Stimulated activated CD4-positive, alpha-beta T cell treated with anti-CD3 and anti-CD28 coated beads, Interleukin-4, amount 100 ng/mL, for 48 hours (primary cell): ENCODE measurements at places on chromosomes 5 and 9.

GRCh38 chr9:138014563-138014945 lies 137.0 kb downstream of the CACNA1B start:
- no peak for DNase-seq

DNA sequence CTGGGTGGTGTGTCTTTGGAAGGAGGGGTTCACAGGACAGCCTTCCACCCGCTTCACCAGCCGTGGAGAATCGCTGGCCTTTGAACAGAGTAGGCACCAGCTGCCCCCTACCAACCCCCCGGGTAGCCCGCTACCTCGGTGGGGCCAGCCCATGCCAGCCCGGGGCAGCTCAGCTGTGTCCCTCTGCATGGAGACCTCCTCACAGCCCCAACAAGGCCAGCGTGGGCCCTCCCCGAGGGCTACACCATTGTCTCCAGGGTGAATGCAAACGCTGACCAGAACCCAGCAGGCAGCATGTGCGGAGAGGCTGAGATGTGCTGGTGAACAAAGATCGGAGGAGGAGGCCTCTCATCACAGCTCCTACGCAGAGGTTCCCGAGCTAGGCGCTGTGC lies 51.9 kb downstream of the LMX1B start:
- no peak for DNase-seq

- DNase-seq = no peak
Measured at GRCh38 chr5:126852841-126853271, 75.9 kb downstream of the LMNB1 start.

GRCh38 chr5:128212191-128212806 lies 128.7 kb downstream of the SLC12A2 start:
- no peak for DNase-seq

GRCh38 chr9:123282362-123283047 lies 14.1 kb upstream of the STRBP start:
- no peak for DNase-seq

DNA sequence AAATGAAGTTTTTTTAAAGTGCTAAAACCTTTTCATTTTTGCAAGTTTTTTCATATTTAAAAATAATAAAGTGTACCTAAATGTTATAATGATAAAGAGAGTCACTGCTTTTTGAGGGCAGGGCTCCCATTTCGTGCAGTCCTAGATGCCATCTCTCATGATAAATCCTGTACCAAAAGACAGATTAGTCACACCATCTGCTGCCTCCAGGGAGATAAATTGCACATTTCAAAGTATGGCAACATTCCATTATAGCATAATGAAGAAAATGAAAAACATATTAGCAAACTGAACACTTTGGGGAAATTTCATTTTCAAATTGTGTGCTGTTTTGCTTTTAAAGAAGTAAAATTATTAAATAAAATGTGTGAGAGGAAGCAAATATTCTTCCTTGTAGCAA lies 257.2 kb downstream of the KIAA0825 start:
- no peak for DNase-seq

- DNase-seq = no peak
Measured at GRCh38 chr5:160197341-160198144, 31.8 kb upstream of the FABP6 start.

GRCh38 chr5:73564675-73565074 lies 764 bp downstream of the ANKRA2 start:
- DNase-seq = no peak

- DNase-seq = peak; percentile 24
Measured at GRCh38 chr9:70411121-70411929, 3.1 kb downstream of the KLF9 start.

DNA sequence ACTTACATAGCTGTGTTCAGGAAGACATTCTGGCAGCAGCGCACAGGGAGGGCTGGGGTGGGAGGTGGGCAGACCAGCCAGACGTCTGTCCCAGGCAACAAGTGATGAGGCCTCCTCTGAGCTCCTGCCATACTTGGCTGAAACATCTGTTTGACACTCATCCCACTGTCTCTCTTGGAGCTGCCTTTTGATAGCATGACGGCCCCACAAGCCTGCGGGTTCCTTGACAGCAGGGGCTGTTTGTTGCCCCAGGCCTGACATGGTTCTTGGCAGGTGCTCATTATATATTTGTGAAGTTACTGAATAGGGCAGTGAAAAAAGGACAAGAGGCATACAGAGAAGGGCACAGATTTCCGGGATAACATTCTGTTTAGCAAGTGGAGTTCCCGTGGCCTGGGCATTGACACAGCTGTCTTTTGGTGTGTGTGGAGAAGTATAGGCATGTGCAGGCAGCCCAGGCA lies 22.2 kb upstream of the B4GALT1 start:
- DNase-seq = no peak

GRCh38 chr5:66356011-66356565 lies 212.0 kb downstream of the SREK1 start:
- DNase-seq = no peak

- DNase-seq = no peak
Measured at GRCh38 chr9:135516132-135516860, 4.9 kb upstream of the LCN1 start.

DNA sequence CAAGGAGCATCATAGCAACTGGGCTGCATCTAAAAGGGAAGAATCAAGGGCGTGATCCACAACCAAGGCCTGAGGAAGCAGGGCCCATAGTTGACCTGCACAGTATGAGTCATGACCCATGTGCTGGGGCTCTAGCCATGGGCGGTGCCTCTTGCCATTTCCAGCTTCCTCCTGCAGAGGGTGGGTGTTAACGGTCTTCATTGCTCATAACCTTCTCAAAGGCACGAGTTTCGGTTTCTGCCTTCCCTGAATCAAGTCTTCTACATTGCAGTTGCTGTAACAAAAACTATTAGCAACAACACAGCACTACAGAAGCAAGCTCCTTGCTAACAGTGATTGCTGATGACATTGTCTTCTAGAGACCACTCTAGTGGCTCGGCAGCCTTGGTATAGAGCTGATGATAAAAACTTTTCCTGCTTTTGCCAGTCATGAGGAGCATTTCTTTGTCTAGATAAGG lies 66.9 kb downstream of the CTSL start:
- peak; percentile 41 for DNase-seq

GRCh38 chr5:95883185-95884016 lies 60.9 kb upstream of the GLRX start:
- DNase-seq = no peak

- no peak for DNase-seq
Measured at GRCh38 chr5:67677422-67677970, 480.9 kb upstream of the CD180 start.

DNA sequence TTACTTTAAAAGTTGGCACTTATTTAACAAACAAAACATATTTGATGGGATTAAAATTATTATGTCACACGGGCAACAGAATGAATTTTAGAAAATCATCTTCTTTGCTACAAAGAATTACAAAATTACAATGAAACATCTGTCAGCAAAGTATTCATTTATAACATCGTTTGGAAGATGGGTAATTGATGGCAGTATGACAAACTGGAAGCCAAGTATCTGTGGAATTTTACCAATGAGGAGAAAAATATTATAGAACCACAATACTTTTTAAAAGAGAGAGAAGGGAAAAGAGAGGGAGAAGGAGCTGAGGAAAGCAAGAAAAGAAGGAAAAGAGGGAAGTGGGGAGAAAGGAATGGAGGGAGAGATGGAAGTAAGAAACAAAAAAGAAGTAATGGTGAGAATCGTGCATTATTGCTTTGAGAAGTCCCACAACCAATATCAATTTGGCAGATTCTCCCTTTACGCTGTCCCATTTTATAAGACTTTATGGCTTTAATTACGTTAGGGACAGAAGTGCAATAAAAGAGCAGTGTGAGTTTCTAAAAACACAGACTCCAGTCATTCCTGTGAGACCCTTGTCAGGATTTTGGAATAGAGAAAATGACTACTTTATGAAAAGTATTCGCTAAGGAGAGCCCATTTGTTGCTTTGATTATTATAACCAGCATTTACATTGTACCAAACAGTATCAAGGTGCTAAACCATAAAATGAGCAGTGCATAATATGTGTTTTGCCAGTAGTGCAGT lies 76.7 kb downstream of the LURAP1L start:
- no peak for DNase-seq

DNA sequence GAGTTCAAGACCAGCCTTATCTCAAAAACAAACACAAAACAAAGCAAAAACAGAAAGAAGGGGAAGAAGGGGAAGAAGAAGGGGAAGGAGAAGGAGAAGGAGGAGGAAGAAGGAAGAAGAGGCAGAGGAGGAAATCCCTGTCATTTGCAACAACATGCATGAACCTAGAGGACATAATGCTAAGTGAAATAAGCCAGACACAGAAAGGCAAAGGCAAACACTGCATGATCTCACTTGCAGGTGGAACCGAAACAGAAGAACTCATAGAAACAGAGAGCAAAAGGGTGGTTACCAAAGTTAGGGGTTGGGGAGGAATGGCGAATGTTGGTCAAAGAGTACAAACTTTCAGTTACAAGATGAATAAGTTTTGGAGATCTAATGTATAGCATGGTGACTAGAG lies 135.4 kb downstream of the UGCG start:
- DNase-seq = no peak

GRCh38 chr5:149005077-149005892 lies 57.6 kb downstream of the SH3TC2 start:
- DNase-seq = no peak

GRCh38 chr9:115250621-115251032 lies 132.7 kb upstream of the TNC start:
- DNase-seq = no peak

- DNase-seq = no peak
Measured at GRCh38 chr5:142902186-142902965, 132.2 kb downstream of the ARHGAP26 start.

- DNase-seq = no peak
Measured at GRCh38 chr5:172506251-172506650, 51.9 kb upstream of the SH3PXD2B start.

DNA sequence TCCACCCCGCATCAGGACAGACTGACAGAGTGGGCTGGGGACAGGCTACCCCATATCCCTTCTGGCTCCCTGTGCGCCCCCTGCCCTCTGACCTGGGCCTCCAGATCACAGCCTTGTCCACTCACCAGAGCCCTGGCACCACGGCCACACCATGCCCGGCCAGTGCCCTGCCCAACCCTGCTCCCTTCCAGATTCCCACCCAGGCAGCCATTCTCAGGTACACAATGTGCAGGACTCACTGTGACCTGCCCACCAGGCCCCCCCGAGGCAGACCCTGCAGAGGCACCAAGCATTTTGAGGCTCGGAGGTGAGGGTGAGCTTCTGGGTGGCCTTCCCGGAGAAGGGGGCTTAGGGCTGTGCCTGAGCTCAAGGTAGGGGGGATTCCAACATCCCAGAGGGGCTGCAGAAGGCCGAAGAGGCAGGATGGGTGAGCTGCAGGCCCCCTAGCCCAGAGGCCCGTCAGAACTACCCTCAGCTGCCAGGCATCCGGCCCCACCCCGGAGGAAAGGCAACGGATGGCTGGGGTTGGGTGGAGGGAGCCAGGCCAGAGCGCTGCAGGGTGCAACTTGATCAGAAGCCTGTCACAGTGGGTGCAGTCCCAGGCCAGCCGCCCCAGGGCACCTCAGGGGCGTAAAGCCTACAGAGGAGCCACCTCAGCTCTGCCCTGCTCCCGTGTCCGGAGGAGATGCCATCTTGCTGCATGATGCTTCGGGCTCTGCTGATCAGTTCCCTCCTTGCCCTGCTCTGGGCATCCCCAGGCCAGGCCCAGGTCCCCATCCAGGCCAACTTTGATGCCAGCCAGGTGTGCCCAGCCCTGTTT lies at the start of gene LCNL1:
Gene LCNL1 (plus strand): TSS at position 762 of the 820 bp plus-strand sequence. CDS start 594 bp downstream, outside the sequence.
- no peak for DNase-seq

DNA sequence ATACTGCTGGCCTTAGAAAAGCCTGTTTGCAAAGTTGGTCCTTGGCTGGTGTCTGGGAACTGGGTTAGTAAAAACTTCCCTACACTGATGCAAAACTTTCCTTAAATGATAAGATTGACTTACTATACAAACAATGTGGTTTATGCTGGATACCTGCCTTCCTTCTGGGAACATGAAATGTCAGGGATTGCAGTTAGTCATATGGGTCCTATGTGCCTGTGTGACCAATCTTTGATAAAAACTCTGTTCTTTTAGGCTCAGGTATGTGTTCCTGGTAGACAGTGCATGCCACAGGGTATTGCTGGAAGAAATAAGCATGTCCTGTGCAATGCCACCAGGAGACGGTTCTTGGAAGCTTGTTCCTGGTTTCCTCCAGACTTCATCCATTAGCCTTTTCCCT lies 173.3 kb downstream of the RMI1 start:
- no peak for DNase-seq

DNA sequence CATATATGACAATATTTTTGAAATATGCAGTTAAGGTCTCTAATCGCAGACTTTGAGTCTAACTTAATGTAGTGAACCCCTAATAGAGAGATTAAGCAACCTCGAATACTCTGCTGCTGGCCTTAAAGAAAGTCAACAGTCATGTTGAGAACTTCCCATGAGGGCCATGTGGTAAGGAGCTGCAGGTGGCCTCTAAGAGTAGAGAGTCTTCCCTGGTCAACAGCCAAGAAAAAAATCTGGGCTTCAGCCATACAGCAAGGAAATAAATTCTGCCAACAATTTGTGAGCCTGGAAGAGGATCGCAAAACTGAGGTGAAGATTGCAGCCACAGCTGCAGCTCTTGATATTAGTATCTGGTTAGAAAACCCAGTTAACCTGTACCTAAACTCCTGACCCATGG lies 935.2 kb upstream of the TYRP1 start:
- DNase-seq = no peak

DNA sequence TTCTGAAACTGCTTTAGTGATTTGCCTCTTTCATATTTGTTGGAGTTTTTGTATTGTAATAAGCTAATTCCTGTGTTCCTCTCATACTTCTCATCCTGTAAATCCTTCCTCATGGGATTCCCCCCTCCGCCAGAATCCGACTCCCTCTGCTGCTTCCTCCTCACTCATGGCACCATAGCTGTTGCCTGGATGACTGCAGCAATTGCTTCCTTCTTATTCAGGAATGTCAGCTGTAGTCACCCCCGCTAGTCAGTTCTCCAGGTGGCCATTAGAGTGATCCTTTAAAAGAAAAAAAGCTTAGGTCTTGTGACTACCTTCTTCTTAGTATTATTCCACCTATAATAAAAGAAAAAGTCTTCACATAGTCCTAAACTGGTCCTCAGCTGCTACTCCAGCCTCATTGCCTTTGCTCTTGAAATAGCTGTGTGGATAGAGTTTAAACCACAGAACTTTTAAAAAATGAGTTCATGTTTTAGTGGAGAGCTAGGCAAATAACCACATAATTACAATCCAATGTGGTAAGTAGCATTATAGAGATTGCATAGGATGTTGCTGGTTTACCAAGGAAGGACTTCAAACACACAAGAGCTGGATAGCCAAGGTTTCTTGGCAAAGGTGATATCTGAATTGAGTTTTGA lies 227.3 kb downstream of the KDM4C start:
- no peak for DNase-seq

- DNase-seq = no peak
Measured at GRCh38 chr9:28792716-28793115, 1219.4 kb upstream of the C9orf72 start.

DNA sequence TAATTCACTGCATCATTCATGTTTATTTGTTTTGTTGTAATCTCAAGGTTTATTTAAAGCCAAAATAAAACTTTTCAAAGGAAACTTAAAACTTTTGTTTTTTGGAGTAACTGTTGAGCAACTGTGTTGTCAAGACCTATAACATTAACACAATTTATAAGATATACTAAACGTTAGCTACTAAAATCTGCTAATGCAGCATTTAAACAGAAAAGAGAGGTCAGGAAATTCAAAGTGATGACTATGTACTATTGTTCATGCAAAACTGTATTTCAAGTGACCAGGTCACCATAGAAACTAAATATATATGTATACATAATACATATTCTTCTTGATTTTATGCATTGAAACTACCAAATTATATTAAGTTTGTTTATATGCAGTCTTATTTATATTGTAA lies 1740.9 kb downstream of the EFNA5 start:
- DNase-seq = no peak

- no peak for DNase-seq
Measured at GRCh38 chr5:179227229-179227579, 118.1 kb downstream of the ADAMTS2 start.
